HuH-7 (cell line): ENCODE measurements at places on chromosomes 11 and 22.

GRCh38 chr11:2510626-2511402 is 66.0 kb downstream of the KCNQ1 start:
- DNase-seq: peak; percentile 4

GRCh38 chr11:36130401-36130800 is 158.8 kb downstream of the COMMD9 start:
- no peak for DNase-seq

DNA sequence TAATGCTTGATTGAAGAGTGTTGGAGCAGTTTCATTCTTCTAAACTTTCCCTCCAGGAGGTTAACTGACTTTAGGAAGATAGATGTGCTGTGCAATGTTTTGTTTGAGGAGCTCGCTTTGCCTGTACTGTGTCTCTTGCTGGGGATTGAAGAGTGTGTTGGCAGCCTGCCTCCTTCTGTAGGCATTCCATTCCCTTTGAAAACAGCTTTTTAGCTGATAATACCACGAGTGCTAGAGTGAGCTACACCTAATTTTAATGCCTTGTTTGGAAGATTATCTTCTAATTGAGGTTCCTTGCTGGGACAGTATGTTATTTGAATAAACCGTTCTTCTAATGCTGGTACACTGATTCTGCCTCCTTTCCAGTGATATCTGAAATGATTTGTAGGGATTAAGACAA is 7.2 kb downstream of the DDX10 start:
- no peak for DNase-seq

DNA sequence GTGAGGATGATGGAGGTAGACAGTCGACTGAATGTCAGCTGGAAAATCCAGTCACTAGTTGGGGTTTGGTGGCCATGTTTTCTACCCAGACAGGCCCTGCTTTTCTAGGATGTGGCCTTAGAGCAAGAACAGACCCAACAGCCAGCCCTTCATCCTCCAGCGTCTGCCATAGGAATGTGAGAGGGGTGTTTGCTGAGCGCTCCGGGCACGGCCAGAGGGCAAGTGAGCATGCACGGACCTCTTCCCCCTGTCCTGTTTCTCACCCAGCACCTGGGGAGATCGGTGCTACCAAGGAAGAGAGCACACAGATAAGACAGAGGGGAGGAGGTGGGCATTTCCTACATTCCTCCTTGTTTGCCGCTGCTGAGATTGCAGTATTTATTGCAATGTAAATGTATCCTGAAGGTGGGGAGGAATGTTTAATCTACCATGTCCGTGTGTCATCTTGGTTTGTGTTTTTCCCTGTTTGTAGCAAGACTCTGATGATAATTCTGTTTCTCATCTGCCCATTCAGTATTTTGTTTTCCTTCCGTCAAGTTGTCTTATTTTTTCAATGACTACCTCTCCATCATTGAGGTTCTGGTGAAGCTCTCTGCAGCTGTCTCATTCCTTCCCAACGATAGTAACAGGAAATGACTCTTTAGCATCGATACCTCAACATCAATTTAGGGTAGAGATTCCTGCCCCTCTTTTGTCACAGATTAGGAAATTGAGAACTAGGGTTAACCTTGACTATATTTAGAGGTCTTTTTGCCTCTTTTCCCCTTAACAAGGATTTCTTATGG is 4.9 kb upstream of the ATF4 start:
- DNase-seq: no peak

- DNase-seq: no peak
Observed at GRCh38 chr11:29389793-29390192, 627.0 kb downstream of the KCNA4 start.

DNA sequence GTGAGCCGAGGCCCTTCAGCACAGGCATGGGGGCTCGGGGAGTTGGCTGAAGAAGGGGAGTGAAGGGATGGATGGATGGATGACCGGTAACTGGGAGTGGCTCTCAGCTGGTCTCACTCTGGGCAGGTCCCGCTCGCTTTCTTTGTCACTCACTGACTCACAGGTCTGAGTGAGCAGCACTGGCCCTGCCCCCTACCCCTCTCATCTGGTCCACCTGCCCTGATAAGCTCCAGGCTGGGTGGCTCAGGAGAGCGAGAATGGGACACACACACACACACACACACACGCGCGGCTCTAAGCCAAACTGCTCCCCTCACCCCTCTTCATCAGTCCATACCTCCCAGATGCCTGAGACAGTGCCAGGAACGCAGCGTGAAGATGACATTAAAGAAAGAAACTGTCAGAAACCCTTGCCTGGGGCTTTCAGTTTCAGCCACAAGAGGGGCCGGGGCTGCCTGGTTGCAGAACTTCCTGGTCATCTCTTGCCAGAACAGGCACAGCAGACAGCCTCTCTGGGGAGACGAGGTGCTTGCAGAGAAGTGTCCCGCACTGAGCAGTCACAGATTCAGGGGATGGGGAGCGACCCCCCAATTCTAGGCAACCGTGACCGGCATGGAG is 16.5 kb upstream of the SHISAL1 start:
- DNase-seq: no peak

DNA sequence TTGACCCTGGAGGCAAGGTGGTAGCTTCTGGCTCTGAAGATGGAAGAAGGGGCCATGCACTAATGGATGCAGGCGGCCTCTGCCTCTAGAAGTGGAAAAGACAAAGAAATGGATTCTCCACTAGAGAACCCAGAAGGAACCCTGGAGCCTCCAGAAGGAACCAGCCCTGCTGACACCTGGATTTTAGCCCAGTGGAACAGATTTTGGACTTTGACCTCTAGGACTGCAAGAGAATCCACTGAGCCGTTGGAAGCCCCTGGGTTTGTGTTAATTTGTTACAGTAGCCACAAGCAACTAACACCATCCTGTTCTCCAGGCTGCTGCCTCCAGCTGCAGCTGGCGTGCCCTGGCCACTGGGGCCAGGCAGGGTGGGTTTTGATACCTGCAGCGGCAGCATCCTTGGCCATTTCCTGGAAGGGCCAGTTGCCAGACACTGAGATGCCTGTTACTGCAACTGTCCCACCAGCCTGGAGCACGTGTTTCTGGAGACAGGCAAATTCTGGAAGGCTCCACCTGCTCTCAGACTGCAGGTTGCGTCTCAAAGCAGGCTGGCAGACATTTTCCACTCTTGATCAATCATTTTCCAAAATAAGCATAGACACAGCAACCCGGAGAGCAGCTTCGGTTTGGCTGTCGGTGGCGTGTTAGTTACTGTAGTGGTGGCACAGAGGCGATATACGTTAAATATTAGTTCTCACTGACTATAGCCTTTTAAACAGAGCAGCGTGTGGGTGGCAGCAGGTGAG is 76.8 kb upstream of the PARVG start:
- no peak for DNase-seq

- no peak for DNase-seq
Observed at GRCh38 chr11:115104851-115105453, 399.3 kb downstream of the CADM1 start.

GRCh38 chr11:83292709-83293456 is 6.7 kb upstream of the CCDC90B start:
- DNase-seq: peak; percentile 42

DNA sequence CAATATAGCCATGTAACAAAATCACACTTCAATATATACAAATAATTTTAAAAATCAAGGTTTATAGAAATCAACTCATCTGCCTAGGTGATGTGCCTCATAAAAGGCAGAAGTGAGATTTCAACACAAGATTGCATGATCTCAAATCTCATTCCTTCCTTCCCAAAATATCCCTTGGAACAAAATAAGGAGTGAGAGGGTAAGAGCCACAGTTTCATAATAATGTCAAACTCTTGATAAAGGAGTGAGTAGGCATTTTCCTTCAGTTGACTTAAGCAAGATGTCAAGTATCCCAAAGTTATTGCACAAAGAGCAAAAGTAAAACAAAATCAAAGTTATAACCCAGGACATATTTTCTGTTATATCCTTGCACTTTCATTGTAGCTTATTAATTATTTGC is 81.3 kb downstream of the C22orf31 start:
- DNase-seq: no peak

DNA sequence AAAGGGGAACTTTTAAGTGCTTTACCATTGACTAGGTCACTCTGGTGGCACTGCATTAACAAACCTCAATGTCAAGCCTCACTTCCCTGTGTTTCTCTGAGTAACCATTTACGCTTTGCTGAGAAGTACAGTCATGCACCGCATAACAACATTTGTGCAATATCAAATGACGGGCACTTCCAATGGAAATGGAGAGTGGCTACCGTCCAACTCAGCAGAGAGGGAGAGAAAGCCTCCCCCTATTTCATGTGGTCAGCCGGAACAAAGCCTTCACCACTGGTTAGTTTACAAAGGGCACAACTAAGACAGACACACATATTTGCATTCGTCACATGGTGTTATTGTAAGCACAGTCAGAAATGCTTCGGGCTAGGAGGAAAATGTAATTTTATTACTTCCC is 117.3 kb downstream of the RASSF10 start:
- DNase-seq: no peak

GRCh38 chr11:131666006-131666405 is 295.6 kb downstream of the NTM start:
- DNase-seq: no peak

- no peak for DNase-seq
Observed at GRCh38 chr11:68963779-68964178, 17.0 kb downstream of the MRGPRD start.

- no peak for DNase-seq
Observed at GRCh38 chr11:41040474-41040873, 419.0 kb downstream of the LRRC4C start.

DNA sequence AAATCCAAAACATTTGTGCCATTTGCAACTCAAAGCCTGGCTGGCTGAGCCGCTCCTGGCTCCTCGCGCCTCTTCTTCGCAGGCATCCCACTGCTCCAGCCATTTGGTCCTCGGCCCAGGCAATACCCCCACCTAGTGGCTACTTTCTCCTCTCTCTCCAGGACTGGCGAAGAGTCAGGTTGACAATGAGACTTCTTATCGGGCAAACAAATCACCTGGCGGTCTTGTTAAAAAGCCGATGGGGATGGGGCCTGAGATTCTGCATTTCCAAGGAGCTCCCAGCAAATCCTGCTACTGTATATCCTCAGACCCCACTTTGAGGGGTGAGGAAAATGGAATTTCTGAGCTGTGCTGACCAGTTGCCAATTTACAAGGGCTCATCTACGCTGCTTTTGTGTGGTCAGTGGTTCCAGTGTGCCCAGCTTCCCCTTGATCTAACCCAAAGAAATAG is 89.0 kb downstream of the ISX start:
- DNase-seq: peak; percentile 74

- DNase-seq: no peak
Observed at GRCh38 chr22:45743687-45744086, 72.1 kb downstream of the ATXN10 start.

DNA sequence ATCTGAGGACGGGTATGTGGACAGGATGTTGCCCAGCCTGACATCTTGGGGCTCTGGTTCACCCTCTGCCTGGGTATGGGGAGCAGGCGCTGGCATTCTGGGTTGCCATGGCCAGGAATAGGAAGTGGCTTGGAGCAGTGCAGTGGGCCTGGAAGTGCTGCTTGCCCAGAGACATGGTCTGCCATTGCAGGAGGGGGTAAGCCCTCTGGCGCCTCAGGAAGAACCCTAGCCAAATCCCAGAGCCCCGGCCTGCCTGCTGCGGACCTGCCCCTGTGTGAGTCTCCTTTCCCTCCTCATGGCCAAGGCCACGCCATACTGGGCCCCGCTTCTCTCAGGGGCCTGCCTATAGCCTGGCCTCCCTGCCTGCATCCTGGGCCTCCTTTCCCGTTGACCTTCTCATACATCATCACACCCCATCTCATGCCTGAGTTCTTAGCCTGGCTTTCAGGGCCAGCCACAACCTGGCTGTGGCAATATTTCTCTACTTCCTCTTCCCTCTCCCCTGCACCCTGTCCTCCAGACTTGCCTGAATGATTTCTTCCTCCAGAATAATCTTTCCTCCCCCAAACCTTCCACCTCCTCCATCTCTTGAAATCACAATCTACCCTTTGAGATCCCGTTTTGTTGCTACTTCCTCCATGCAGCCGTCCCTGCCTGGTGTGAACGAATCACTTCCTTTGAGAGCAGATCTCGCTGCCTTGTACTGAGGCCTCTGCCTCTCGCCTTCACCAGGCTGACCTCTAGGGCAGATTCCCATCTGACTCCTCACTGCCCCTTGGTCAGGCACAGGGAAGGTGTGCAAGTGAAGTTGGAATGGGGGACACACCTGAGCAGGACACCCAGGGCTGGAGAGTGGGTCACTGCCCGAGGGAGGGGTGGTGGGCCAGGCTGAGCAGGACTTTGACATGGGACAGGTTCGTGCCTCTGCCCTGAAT is 5.2 kb downstream of the CAPN5 start:
- no peak for DNase-seq

GRCh38 chr22:29290061-29290460 is 16.4 kb upstream of the GAS2L1 start:
- DNase-seq: no peak

DNA sequence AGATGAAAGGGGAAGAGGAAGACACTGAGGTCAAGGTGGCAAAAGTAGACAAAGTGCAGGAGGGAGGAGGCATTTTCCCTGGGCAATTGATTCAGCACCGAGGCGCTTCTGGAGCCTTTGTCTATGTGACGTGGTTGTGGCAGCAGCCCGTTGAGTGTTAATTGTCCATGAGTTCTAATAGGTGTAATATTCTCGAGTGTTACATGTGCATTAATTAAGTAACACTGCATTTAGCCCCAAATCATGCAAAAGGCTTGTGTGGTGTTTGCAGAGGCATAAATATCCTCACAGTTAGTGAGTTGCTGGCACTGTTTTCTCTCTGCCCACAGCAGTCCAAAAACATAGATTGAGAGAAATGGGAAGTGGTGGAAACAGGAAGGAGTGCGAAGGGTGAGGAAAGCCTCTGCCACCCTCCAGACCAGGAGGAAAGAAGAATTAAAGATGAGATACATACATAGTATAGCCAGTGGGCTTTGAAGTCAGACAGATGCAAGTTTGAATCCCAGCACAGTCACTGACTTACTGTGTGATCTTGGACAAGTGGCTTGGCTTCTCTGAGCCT is 361.2 kb downstream of the MN1 start:
- no peak for DNase-seq

- DNase-seq: no peak
Observed at GRCh38 chr22:40401532-40401931, 31.1 kb downstream of the SGSM3 start.

DNA sequence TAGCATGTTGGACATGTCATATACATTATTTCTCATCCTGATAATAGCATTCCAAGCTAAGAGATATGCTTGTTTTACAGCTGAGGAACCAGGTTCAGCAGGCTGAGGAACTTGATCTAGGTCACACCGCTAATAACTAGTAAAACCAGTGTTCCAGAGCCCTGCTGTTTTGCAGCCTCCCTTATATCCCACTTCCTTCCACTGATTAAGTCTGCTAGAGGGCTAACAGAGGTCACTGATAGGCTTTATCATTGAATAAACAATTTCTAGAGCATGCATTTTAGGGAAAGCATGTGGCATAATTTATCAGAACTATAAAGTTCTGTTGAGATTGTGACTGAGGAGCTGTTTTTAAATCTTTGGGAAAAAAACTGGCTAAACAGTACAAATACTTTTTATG is 54.0 kb downstream of the UVRAG start:
- DNase-seq: no peak

- no peak for DNase-seq
Observed at GRCh38 chr22:21762712-21763581, 27.4 kb upstream of the YPEL1 start.

- peak; percentile 43 for DNase-seq
Observed at GRCh38 chr11:116454020-116454645, 318.7 kb downstream of the BUD13 start.
